ENCODE measurements at places on chromosomes 1 and 21.

- DNase-seq, result no peak
These were observed 29.4 kb upstream of the SSX2IP start for GRCh38 chr1:84719543-84720217.

DNA sequence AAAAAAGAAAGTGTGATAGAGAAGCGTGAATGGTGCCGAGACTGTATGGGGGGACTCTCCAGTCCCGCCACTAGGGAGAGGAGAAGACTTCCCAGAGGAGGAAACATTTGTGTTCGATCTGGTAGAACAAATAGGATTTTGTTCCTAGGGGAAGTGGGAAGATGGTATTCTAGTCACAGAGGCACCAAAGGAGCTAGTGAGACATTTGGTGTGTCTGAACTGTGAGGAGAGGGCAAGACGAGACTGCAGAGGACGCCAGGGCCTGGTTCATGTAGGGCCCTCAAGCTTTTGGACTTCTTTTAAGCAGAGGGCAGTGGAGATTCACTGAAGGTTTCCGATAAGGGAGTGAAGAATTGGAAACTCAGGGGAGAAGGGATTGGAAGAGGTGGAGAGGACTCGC lies 2.9 kb downstream of the BTBD19 start:
- no peak for DNase-seq

GRCh38 chr1:46485564-46486431 lies 3.8 kb upstream of the DMBX1 start:
- DNase-seq, result peak; percentile 93

GRCh38 chr1:183375381-183375780 lies 42.8 kb downstream of the NMNAT2 start:
- DNase-seq, result no peak

GRCh38 chr21:29018540-29018939 lies 609 bp downstream of the RWDD2B start:
- no peak for DNase-seq

DNA sequence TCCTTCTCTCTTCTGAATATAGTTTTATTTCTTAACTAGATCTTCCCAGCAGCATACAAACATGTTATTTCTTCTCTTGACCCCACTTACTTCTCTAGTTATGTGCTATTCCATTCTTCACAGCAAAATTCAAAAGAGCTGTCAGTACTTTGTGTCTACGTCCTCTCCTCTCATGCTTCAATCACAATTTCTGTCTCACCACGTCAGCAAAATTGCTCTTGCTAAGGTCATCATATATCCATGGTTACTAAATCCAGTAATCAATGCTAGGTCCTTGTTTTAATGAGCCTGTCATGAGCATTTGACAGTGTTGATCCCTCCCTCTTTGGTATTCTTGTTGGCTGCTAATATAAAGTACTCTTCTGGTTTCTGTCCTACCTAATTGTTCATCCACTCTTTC lies 214.2 kb downstream of the DENND1B start:
- no peak for DNase-seq

- peak; percentile 3 for DNase-seq
These were observed 87.5 kb downstream of the COP1 start for GRCh38 chr1:176119549-176119948.

GRCh38 chr21:44764319-44765230 lies 37.0 kb downstream of the UBE2G2 start:
- peak; percentile 90 for DNase-seq

GRCh38 chr21:37240978-37241377 lies 26.2 kb downstream of the VPS26C start:
- DNase-seq, result no peak

- peak; percentile 84 for DNase-seq
These were observed 33.7 kb downstream of the WNT9A start for GRCh38 chr1:227913764-227914721.

DNA sequence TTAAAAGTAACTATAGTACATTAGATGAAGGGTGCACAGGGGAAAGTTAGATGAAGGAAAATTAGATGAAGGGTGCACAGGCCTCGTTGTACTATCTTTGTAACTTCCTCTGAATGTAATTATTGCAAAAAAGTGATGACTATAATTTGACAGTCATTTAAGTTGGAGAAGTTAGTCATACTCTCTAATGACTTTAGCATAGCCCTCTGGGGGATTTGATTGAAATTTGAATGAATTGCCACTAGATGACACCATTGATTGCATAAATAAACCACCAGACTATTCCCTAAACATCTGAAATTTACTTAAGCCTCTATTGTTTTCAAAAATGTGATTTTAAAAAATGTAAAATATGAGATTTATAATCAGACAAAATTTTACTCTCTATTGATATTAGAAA lies 102.6 kb downstream of the TPR start:
- no peak for DNase-seq

GRCh38 chr21:42413093-42413492 lies 9.4 kb downstream of the UBASH3A start:
- no peak for DNase-seq

GRCh38 chr21:43303275-43304178 lies 123.4 kb downstream of the SIK1 start:
- DNase-seq, result no peak

- no peak for DNase-seq
These were observed 124.4 kb downstream of the SPATA46 start for GRCh38 chr1:162252214-162252613.

- no peak for DNase-seq
These were observed 47.0 kb downstream of the EXO1 start for GRCh38 chr1:241895013-241895412.

DNA sequence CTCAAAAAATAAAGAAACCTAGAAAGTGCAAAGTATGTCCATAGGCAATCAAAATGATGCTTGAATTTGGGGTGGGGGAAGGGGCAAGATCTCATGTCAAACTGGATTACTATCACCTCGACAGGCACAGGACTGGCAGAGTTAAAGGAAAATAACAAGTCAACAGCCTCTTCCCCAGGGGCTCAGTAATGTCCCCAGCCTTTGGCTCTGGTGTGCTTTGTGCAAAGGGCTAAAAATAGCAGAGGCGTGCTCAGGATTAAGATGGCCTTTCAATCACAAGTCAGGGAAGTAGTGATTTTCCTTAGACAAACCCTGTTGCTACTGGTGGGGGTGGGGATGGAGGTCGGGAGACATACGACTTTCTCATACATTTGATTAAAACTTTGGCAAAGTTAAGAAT lies 63.5 kb upstream of the OLIG2 start:
- DNase-seq, result no peak

- no peak for DNase-seq
These were observed 313.4 kb downstream of the SPATA17 start for GRCh38 chr1:217944550-217944949.

DNA sequence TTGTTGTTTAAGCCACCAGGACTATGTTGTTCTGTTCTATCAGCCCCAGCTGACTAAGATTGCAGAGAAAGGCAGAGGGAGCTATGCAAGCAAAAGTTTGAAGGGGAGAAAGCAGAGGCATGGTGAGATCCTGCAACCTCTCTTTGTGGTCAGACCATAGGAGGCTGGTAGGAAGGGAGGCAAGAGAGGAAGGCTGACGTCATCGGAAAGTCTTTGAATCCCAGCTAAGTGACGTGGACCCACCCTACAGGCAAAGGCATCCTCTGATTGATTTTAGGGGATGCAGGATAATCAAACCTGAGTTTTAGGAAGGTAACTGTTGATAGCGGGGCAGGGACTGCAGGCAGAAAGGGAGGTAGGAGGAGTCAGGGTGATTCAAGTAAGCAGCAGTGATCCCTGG lies 23.3 kb upstream of the TNNI1 start:
- DNase-seq, result no peak

DNA sequence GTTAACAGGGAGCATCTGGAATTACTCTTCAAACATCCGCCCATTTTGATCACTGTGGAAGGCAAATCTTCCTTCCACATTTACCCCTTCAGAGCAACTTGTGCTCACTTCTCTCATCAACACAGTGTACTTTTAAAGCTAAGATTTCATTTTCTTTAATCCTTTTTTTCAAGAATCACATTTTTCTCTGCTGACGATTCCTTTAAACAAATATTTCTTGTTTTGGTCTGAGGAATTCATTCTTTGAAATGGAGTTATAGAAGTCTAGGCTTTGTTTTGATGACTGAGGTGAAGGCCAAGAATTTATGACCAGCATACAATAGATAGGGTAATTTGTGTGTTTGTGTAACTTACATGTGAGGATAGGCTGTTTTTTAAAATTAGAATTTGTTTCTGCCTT lies 25.6 kb downstream of the LRRC42 start:
- DNase-seq, result no peak

- DNase-seq, result no peak
These were observed 659.2 kb upstream of the PLXNA2 start for GRCh38 chr1:208903251-208903905.
